ENCODE measurements at places on chromosomes 16 and 17. TPM values are rescaled to one million over a fixed set of nuclear protein-coding genes. Genes with fewer than 3 reads are reported as not detected.
A peak's percentile ranks its signal among the peaks of the same experiment; 100 is the strongest.

GRCh38 chr17:56152874-56153602 lies at the start of gene ANKFN1:
ANKFN1 (plus strand) TSS chr17:56153475; CDS start chr17:56212668, 59,193 bp downstream.
- H3K36me3 ChIP-seq, result no peaks in the 10 kb centered on the region
- no peak within 1 kb of the TSS for H3K4me3 ChIP-seq
- H3K4me1 ChIP-seq, result no peaks in the 10 kb centered on the region
- DNase-seq, result peak; percentile 37
- H3K27ac ChIP-seq, result no peak within 1 kb of the TSS

DNA sequence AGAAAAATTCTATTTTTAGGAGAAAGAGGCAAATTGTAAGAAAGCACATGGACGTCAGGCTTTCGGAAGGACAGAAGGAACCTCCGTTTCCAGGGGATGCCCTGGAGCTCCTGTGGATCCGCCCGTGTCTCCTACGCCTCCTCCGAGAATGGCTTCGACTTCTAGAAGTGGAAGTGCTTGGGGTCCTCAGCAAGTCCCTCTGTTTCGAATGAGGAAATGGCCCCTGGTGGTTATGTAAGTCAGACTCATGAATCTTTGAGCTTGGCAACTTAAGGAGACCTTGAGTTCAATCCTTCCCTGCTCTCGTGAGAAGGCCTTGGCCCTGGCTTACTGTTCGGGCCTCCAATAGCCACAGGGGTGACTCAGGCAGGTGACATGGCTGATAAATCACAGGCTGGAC lies 38.9 kb downstream of the COX4I1 start:
- H3K36me3 ChIP-seq, result no peaks in the 10 kb centered on the region
- H3K4me3 ChIP-seq, result no peak overlapping the region

- H3K36me3 ChIP-seq, result no peaks in the 10 kb centered on the region
- DNase-seq, result no peak
- H3K4me1 ChIP-seq, result peaks cover 9% of the 10 kb centered on the region
- no peak overlapping the region for H3K27ac ChIP-seq
- no peak overlapping the region for H3K4me3 ChIP-seq
These were observed 6.5 kb upstream of the SDK2 start for GRCh38 chr17:73650617-73651200.

DNA sequence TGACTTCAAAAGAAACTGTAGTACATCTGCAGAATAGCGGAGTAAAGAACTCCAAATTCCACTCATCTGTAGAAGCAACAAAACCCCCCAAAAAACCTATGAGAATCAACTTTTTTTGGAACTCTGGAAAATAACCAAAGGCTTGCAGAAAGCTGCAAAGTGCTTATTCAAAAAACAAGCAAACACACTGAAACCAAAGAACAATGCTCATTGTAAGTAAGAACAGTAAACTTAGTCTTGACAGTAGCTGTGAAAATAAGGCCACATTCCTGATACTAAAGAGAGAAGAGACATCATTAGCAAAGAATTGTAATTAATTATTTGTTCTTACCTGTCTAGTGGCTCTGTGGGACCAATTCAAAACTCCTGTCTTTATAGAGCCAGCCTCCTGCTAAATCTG lies 534.3 kb upstream of the C16orf82 start:
- no peak for DNase-seq
- H3K4me1 ChIP-seq, result no peaks in the 10 kb centered on the region
- no peak overlapping the region for H3K27ac ChIP-seq
- H3K27me3 ChIP-seq, result no peaks in the 10 kb centered on the region

GRCh38 chr17:50527155-50527762 lies 5.3 kb upstream of the EPN3 start:
- H3K27me3 ChIP-seq, result no peaks in the 10 kb centered on the region
- H3K36me3 ChIP-seq, result no peaks in the 10 kb centered on the region
- H3K4me3 ChIP-seq, result no peak overlapping the region
- no peak for DNase-seq
- no peak overlapping the region for H3K27ac ChIP-seq

- H3K36me3 ChIP-seq, result no peaks in the 10 kb centered on the region
- no peaks in the 10 kb centered on the region for H3K27me3 ChIP-seq
- no peak overlapping the region for H3K4me3 ChIP-seq
These were observed 276.9 kb upstream of the TOM1L1 start for GRCh38 chr17:54623746-54624145.

DNA sequence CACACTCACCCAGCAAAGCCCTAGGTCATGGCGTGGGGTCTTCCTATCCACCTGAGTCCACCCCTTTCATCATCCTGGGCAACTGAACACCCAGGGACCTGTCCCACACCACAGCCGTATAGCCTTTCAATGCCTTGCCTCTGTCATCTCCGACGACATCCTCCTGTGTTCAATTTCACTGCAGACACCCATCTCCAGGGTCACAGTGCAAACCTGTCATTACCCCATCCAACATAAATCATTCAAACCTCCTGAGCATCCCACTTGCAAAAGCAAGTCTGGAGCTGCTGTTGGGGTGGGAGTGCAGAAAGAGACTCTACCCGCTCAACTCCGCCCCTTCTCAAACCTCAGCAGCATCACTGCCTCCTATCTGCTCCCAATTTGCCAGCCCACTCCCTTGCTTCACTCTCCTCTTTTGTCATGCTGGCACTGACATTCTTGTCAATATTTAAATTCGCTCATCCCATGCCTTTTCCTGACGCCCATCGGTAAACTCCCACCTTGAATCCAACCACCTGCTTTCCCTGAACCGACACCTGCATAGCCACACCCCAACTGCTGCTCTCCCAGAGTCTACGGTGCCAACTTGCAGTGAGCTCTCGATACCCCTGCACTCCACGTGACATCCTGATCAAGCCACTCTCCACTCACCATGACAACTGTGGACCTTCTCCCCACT lies 37.0 kb downstream of the MARF1 start:
- H3K27ac ChIP-seq, result no peak overlapping the region
- no peak overlapping the region for H3K4me3 ChIP-seq
- no peaks in the 10 kb centered on the region for H3K36me3 ChIP-seq
- DNase-seq, result no peak
- H3K27me3 ChIP-seq, result no peaks in the 10 kb centered on the region
- peaks cover 8% of the 10 kb centered on the region for H3K4me1 ChIP-seq

- H3K4me1 ChIP-seq, result no peaks in the 10 kb centered on the region
- no peak overlapping the region for H3K27ac ChIP-seq
- H3K4me3 ChIP-seq, result no peak overlapping the region
- no peak for DNase-seq
These were observed 57.6 kb upstream of the FA2H start for GRCh38 chr16:74832228-74832627.

DNA sequence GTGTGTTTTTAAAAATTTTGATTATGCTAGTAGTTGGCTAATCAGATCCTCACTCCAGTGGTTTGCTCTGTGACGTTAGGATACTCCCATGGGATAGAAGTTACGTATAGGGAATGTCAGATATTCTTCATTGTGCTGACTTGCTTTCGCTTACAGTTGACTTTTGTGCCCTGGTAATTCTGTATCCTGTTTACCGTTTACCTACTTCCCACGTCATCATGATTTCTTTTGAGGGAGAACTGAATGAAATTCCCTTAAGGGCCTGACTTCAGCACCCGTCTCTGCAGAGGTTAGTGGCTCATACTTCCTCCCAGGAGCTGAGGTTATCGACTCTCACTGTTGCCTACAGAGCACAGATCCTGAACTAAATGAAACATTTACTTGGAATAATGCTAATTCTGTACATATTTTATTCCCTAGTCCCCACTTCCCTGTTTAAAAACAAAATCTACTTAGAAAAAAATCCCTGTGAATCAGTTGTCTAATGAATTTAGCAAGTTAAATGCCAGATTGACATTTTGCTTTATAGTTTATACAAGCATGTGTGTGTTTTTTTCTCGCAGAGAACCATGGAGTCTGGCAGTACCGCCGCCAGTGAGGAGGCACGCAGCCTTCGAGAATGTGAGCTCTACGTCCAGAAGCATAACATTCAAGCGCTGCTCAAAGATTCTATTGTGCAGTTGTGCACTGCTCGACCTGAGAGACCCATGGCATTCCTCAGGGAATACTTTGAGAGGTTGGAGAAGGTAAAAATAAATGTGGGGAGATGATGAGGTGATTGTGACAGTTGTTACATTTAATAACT lies 2.8 kb downstream of the PRKAR1A start:
- peak overlapping the region; percentile 98 for H3K27ac ChIP-seq
- H3K27me3 ChIP-seq, result no peaks in the 10 kb centered on the region
- H3K36me3 ChIP-seq, result no peaks in the 10 kb centered on the region
- DNase-seq, result peak; percentile 63
- H3K4me3 ChIP-seq, result peak overlapping the region; percentile 94
- H3K4me1 ChIP-seq, result peaks cover 27% of the 10 kb centered on the region

- no peaks in the 10 kb centered on the region for H3K36me3 ChIP-seq
- H3K27ac ChIP-seq, result no peak overlapping the region
- H3K4me3 ChIP-seq, result no peak overlapping the region
- H3K27me3 ChIP-seq, result no peaks in the 10 kb centered on the region
- no peaks in the 10 kb centered on the region for H3K4me1 ChIP-seq
- DNase-seq, result no peak
These were observed 138.2 kb upstream of the COX10 start for GRCh38 chr17:13931111-13931526.

DNA sequence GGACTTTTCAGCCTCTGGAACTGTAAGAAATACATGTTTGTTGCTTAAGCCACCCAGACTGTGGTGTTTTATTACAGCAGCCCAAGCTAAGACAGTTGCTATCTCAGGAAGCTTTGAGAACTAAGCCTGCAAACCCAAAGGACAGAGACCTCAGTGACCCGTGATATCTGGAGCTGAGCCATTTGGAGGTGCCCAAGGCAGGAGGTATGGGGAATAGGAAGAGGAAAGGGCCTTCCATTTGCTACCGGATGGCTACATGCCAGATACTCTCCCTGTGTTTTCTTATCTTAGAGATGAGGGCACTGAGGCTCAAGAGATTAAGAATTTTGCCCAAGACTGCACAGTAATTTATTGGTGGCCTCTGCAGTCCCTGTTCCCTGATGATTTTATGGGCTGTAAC lies 622.1 kb upstream of the CDH5 start:
- no peak for DNase-seq
- H3K27ac ChIP-seq, result no peak overlapping the region
- H3K36me3 ChIP-seq, result no peaks in the 10 kb centered on the region
- H3K4me1 ChIP-seq, result no peaks in the 10 kb centered on the region
- no peak overlapping the region for H3K4me3 ChIP-seq

GRCh38 chr16:784431-784830 lies 3.8 kb downstream of the RPUSD1 start:
- H3K27me3 ChIP-seq, result no peaks in the 10 kb centered on the region
- H3K36me3 ChIP-seq, result no peaks in the 10 kb centered on the region
- DNase-seq, result no peak

DNA sequence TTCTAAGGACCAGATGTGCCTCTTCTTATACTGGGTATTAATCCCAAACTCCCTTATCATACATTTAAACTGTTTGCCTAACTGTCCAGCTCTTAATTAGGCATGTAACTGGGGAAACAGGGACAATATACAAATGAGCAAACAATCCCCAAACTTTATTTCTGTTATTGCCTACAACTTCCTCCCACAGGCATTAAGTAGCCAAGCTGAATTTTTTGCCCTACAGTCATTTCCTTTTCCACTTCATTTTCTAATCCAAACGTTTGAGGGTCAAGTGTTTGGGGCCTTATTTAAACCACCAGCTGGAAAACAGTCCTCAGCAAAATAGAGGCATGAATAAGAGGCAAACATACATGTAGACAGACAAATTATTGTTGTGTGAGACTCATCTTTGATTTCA lies 77.4 kb upstream of the CCL2 start:
- no peaks in the 10 kb centered on the region for H3K36me3 ChIP-seq
- no peaks in the 10 kb centered on the region for H3K4me1 ChIP-seq
- no peak for DNase-seq

- H3K4me3 ChIP-seq, result peak within 1 kb of the TSS; percentile 63
- peak within 1 kb of the TSS; percentile 84 for H3K27ac ChIP-seq
- peak; percentile 63 for DNase-seq
- H3K36me3 ChIP-seq, result no peaks in the 10 kb centered on the region
- H3K4me1 ChIP-seq, result peaks cover 42% of the 10 kb centered on the region
These were observed at the start of gene NXPH3 for GRCh38 chr17:49575679-49576087. NXPH3 (plus strand) TSS chr17:49575871; CDS start chr17:49576220, 349 bp downstream.

DNA sequence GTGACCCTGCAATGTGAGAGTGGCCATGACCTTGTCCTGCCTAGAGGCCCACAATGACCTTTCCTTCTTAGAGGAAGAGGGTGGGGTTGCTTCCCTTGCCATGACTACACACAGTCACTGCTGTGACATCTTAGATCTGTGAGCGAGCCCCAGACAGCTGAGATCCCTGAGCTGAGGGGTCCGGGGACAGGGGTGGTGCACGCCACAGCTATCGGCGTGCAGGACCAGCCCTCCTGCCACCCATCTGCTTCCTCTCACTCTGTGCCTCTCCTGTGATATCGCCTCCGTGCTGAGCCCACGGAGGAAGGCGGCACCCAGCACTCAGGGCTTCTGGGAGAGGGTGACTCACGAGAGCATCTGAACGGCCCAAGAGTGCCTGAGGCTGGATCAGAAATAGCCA lies 35.2 kb downstream of the KIAA0513 start:
- H3K4me1 ChIP-seq, result no peaks in the 10 kb centered on the region
- H3K4me3 ChIP-seq, result no peak overlapping the region
- no peaks in the 10 kb centered on the region for H3K36me3 ChIP-seq
- no peak for DNase-seq
- no peaks in the 10 kb centered on the region for H3K27me3 ChIP-seq
- H3K27ac ChIP-seq, result no peak overlapping the region

DNA sequence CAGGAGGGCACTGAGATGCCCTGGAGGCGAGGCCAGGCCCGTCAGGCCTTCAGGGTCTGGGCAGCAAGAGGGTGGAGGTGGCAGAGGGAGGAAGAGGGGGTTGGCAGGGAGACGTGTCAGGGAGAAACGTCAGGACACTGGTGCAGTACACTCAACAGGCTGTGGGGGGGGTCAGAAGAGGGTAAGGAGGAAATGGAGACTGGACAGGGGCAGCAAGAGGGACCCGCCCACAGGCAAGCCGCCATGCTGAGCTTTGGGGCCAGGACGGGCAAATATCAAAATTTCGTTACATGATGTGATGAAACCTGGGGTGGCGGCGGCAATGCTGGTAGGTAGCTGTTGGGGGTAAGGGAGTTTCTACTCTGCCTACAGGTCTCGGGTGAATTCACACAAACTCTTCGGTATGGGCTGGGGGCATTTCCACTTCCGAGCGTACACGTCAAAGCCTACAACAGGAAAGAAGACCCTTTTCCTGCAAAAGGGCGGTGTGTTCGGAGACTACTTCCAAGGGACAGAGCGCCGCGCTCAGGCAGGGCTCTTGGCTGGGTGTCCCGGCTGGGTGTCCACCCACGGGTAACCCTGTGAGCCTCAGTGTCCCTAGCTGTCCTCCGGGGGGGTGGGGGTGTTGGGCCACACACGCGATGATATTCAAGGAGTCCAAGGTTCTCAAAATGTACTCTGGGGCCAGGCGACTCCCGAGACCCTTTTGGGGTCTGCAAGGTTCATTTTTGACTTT lies 43.3 kb upstream of the ATP2A3 start:
- H3K4me1 ChIP-seq, result no peaks in the 10 kb centered on the region
- no peaks in the 10 kb centered on the region for H3K36me3 ChIP-seq
- H3K27me3 ChIP-seq, result no peaks in the 10 kb centered on the region
- H3K4me3 ChIP-seq, result no peak overlapping the region
- H3K27ac ChIP-seq, result no peak overlapping the region
- DNase-seq, result no peak

- no peaks in the 10 kb centered on the region for H3K4me1 ChIP-seq
- no peak for DNase-seq
- no peaks in the 10 kb centered on the region for H3K36me3 ChIP-seq
- H3K27me3 ChIP-seq, result no peaks in the 10 kb centered on the region
- H3K27ac ChIP-seq, result no peak overlapping the region
These were observed 39.0 kb upstream of the KCNJ2 start for GRCh38 chr17:70130289-70130688.

The CD300LD gene
- not detected for total RNA-seq

The TMEM98 gene
- total RNA-seq, result 66.9 TPM

The SNRNP25 gene
- 12.8 TPM for total RNA-seq

The MPHOSPH6 gene
- total RNA-seq, result 52.3 TPM

The TVP23A gene
- 4.2 TPM for total RNA-seq

The ZNF629 gene
- total RNA-seq, result 21.9 TPM
